ENCODE measurements at places on chromosomes 16 and 17. TPM values are rescaled to one million over a fixed set of nuclear protein-coding genes. Genes with fewer than 3 reads are reported as not detected.

Gene GLYR1
- total RNA-seq, result 74.3 TPM

Gene SLC12A3
- total RNA-seq, result not detected

Gene PRSS27
- total RNA-seq, result 0.48 TPM

Gene MYH10
- 74.5 TPM for total RNA-seq

Gene TBC1D3D
- total RNA-seq, result not detected

Gene HLF
- 54.3 TPM for total RNA-seq

Gene SLC6A2
- total RNA-seq, result 0.08 TPM

Gene CMTM1
- total RNA-seq, result 1.0 TPM

Gene TEKT5
- not detected for total RNA-seq

Gene CES1
- total RNA-seq, result 50.5 TPM

Gene SP2
- 14.6 TPM for total RNA-seq

Gene OR4D1
- total RNA-seq, result not detected

Gene CMTM3
- 37.5 TPM for total RNA-seq

Gene OMG
- not detected for total RNA-seq

Gene SLC9A5
- total RNA-seq, result 0.80 TPM

Gene PRKCB
- 2.9 TPM for total RNA-seq

Gene RNF112
- 0.24 TPM for total RNA-seq

Gene CIBAR2
- not detected for total RNA-seq

Gene TBC1D3G
- not detected for total RNA-seq

Gene SPECC1
- total RNA-seq, result 34.7 TPM

Gene TSPAN10
- total RNA-seq, result 0.73 TPM

Gene NPIPA7
- total RNA-seq, result 11.3 TPM

Measured in ovary (tissue), 10 donors.